Activated naive CD8-positive, alpha-beta T cell treated with anti-CD3 and anti-CD28 coated beads, Interleukin-2, amount 10 ng/mL, durations not matched to agents 7 days and 5 days (primary cell): ENCODE measurements at places on chromosomes 2 and 18. TPM values are rescaled to one million over a fixed set of nuclear protein-coding genes. Genes with fewer than 3 reads are reported as not detected.

Gene AQP4
- total RNA-seq: not detected

Gene GREB1
- 0.28 TPM for total RNA-seq

Gene KANSL1L
- 10.2 TPM for total RNA-seq

Gene TRABD2A
- 85.5 TPM for total RNA-seq

Gene SLC19A3
- total RNA-seq: not detected

Gene RANBP2
- total RNA-seq: 51.8 TPM

- no peak for DNase-seq
Observed at GRCh38 chr2:167100506-167100905, 212.2 kb downstream of the XIRP2 start.

GRCh38 chr2:27871802-27872201, 18.4 kb downstream of the RBKS start:
- DNase-seq: no peak

GRCh38 chr18:26429535-26430226, 118.7 kb downstream of the KCTD1 start:
- no peak for DNase-seq

- peak; percentile 65 for DNase-seq
Observed at GRCh38 chr2:148926291-148926961, 51.4 kb downstream of the KIF5C start.

- no peak for DNase-seq
Observed at GRCh38 chr2:39949131-39949530, 170.1 kb upstream of the THUMPD2 start.

- no peak for DNase-seq
Observed at GRCh38 chr18:10973567-10974203, 175.7 kb downstream of the PIEZO2 start.
